Muscle of arm (tissue), 14 donors: ENCODE measurements at places on chromosomes 7 and 10. TPM values are rescaled to one million over a fixed set of nuclear protein-coding genes. Genes with fewer than 3 reads are reported as not detected.

DNA sequence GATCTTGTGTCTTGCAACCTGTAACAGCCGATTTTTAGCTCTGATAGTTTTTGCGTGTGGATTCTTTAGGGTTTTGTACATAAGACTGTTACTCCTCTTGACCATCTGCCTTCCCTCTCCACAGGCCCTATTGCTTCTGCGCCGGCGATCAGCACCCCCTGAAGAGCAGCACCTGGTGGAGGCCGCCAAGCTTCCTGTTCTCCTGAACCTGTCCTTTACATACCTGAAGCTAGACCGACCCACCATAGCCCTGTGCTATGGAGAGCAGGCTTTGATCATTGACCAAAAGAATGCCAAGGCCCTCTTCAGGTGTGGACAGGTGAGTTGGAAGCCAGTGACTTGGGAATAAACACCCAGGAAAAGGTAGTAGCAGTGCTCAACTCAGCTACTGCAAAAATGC lies 12.6 kb downstream of the FKBP6 start:
- no peak for DNase-seq

- no peak for DNase-seq
Observed at GRCh38 chr7:38451840-38452239, 178.4 kb upstream of the TARP start.

DNA sequence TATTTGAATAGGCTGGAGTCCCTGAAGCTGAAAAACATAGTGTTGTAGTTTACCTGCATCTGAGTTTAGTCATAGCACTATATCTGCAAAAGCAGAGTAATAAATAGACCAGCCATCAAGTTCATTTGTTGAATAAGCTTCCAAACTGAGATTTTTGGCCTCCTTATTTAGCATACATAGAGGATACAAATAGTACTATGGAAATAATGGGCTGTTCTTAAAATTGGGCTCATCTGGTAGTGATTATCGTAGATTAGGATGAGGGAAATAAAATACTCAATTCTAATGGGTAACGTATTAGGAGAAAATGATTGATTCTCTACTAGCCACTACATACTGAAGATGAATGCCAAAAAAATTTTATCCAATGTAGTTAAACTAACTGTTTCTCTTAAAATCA lies 41.4 kb upstream of the TMEM196 start:
- peak; percentile 57 for DNase-seq

DNA sequence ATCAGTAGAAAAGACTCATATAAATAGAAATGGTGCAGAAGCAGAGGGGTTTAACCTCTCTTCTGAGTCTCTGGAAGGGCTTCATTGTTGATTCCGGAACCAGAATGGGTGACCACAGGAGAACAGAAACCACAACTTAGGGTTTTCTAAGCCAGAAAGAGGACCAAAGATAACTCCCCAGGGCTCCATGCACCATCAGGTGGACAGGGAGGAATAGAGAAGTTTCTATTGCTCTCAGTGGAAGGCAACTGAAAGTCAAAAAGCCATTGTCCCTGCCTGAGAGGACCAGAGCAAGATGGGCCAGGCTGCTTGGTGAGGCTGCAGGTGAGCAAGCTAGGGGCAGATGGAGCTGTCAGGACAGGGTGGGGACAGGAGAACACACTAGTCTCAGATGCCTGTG lies 14.6 kb upstream of the NPS start:
- no peak for DNase-seq

DNA sequence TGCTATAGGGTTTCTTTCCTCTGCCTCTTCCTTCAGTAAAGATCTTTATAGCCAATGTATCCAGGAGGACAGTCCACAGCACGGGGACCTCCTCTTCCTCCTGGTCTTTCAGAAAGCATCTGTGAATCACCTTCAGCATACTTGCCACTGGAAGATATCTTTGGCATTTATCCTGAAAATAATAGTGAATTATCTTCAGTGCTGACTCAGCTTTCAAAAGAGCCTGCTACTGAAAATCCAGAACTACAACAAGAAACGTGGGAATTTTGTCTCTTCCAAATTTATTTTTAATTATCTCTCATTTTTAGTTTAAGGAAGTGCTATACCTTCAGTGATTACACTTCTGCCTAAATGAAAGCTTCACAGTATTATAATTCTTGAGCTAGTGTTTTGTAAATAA lies 7.6 kb upstream of the UNC5B start:
- no peak for DNase-seq

- no peak for DNase-seq
Observed at GRCh38 chr10:105844241-105844640, 1203.2 kb downstream of the SORCS3 start.

- DNase-seq: peak; percentile 16
Observed at GRCh38 chr10:131002031-131002861, 309.3 kb downstream of the TCERG1L start.

GRCh38 chr10:80737209-80737608 lies 199.5 kb downstream of the SH2D4B start:
- DNase-seq: no peak

GRCh38 chr7:123367484-123368122 lies 166.8 kb downstream of the IQUB start:
- DNase-seq: peak; percentile 12

DNA sequence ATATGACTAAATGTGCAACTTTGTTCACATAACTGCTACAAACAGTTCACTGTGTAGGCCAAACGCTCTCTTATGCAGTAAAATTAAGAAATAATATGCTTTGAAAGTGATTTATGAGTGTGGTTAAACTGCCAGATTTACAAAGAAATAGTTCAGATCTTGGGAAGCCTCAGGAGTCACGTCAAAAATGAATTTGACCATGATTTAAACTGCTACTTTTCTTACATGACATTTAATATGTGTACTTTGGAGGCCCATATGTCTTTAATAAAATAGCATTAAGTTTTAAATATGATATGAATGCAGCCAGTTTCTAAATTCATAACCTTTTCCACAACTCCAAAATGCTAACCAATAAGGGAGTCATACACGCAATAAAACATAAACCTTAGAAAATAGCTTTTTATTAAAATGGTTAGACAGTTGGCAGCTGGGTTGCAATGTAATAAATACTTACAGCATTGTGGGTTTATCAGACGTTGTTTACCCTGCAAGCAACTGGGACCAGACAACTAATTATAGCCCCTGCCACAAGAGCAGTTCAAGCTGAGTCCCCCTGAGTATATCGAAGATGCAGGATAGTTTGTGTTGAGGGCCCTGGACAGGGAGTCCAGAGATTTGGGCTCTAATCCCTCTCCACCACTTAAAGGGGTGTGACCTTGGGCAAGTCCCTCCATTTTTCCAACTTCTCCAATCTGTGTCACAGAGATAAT lies 640.4 kb downstream of the LRMDA start:
- peak; percentile 80 for DNase-seq

DNA sequence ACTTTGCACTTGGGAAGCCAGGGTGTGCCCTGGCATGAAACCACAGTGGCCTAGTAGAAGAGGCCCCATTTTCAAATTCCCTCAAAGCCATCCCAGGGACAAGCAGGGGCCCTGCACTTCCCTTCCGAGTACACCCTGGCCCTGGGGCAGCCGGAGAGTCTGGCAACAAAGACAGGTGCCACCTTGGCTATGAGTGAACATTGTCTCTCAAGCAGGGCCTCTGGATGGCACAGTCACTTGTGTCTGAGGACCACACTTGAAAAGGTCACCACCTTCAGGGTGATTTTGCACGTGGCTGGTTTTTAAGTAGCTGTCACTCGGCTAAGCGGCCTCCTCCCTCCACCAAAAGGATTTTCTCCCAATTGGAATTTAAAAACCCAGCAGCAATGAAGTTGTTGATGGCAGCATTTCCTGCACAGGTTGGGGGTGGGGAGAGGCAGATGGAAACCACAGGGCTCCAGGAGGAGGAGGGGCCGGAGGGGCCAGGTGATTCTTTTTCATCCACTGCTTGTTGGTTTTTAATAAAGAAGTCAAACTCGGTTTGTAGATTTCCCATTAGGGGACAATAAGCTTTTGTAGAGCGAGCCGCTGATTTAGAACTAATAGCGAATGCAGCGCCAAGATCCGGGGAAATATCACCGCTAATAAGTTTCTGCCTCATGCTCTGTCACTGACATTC lies 33.9 kb downstream of the C10orf105 start:
- DNase-seq: no peak

GRCh38 chr7:55549457-55549856 lies 22.8 kb downstream of the VOPP1 start:
- DNase-seq: no peak

- no peak for DNase-seq
Observed at GRCh38 chr7:35874886-35875285, 74.0 kb downstream of the SEPTIN7 start.

GRCh38 chr10:37896436-37896835 lies 39.0 kb upstream of the ZNF248 start:
- no peak for DNase-seq

DNA sequence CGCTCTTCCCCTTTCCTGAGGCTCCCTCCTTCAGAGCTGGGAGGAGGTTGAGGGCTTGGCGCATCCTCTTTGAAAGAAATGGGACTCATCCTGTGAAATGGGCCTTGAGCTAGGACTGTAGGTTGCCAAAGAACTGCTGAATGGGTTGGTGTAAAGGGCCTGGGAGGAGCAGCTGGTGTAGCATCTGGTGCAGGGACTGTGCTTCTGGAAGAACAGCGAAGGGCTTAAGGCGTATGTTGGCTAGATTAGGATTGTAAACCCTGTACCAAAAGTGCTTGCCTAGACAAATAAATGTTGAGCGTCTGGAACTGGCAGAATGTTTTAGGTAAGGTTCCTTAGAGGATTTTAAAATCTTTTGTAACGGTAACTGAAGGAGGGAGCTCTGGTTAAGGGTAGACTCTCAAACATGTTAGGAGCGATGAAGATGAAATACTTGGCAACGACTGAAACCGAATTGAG lies 563 bp downstream of the STAM start:
- no peak for DNase-seq

GRCh38 chr7:156656598-156656997 lies 16.0 kb downstream of the RNF32 start:
- DNase-seq: no peak

DNA sequence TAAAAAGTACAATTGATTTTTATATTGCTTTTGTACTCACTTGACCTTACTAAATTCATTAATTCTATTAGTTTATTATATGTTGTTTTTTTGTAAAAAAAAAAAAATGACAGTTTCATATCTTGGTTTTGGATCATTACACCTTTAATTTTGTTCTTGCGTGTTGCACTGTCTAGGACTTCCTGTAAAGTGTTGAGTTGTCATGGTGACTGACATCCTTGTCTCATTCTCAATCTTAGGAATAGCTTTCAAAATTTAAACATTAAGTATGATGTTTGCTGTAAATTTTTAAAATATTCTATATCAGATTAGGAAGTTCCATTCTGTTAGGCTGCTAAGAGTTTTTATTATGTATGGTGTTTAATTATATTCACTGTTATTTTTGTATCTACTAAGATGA lies 139.1 kb downstream of the ARHGAP12 start:
- DNase-seq: no peak

DNA sequence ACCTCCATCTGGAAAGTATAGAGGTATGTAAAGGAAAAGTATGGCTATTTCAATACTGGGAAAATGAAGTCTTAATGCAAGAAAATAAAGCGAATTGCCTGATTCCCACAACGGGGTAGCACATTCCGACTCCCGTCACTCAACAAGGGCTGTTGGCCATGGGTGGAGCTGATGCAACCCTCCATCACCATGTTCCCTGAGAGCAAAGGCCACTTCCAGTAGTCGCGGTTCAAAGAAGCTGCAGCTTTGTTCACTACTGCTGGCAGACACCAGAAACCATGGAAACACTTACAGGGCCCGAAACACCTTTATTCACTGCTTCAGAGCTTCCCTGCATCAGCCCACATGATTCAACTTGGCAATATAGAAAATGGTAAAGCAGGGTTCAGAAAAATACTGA lies 44.0 kb downstream of the TMEM26 start:
- DNase-seq: no peak

- no peak for DNase-seq
Observed at GRCh38 chr10:121495719-121496118, 102.5 kb downstream of the FGFR2 start.

DNA sequence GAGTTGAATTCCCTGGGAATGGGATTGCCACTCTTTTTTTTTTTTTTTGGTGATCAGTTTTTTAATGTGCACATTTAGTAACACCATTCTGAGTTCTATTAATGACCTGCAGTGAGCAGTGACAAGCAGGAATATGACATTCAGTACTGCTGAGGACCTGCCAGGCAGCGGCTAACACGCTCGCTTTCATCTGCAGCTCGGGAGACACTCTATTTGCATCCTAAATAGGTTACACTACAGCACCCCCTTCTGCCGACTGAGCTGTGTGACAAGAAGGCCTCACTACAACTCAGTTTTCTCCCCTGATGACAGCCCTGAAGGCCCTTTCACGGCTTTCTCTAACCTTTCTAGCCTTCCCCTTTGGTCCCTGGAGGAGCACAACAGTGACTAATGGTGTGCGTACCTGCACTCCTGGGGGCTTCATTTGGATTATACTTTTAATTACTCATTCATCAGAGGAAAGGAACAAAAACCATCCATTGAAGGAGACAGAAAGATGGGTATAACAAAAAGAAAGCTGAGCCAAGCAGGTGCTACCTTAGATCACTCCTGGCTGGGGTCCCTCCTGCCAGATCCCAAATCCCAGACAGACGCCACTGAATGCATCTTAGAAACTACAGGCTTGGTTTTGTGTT lies 872.4 kb downstream of the LRMDA start:
- DNase-seq: peak; percentile 81

GRCh38 chr10:27671821-27672220 lies 73.8 kb downstream of the MKX start:
- no peak for DNase-seq

DNA sequence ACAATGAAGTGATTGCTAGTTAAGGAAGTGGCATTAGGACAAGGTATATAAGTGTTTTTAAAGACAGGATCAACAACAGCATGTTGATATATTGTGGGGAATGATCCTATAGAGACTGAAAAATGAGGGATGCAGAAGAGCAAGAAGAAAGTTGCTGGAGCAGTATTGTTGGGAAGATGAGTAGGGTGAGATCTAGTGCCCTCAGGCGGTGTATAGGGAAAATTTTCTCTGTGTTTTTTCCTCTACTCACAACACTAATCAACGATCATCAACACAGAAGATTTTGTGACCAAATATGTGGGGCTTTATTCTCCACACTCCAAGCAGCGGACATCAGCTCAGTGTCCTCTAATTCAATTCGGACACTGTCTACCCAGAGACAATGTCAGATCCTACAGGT lies 9.6 kb upstream of the PTTG1IP2 start:
- no peak for DNase-seq

GRCh38 chr10:30829901-30830300 lies 200.3 kb upstream of the LYZL2 start:
- no peak for DNase-seq

- no peak for DNase-seq
Observed at GRCh38 chr10:29132551-29133111, 156.2 kb upstream of the LYZL1 start.

Gene ADAP1
- polyA plus RNA-seq: 2.2 TPM

Gene ALOX5
- not detected for polyA plus RNA-seq

Gene PNLIP
- 0.16 TPM for polyA plus RNA-seq

Gene ATOH7
- polyA plus RNA-seq: not detected

Gene BTBD16
- polyA plus RNA-seq: not detected

Gene PDK4
- 23.2 TPM for polyA plus RNA-seq
